ENCODE measurements at places on chromosomes 5 and 9. TPM values are rescaled to one million over a fixed set of nuclear protein-coding genes. Genes with fewer than 3 reads are reported as not detected.

GRCh38 chr5:62701036-62701435 lies 122.4 kb downstream of the LRRC70 start:
- no peak overlapping the region for H3K4me3 ChIP-seq
- no peaks in the 10 kb centered on the region for H3K27me3 ChIP-seq
- no peaks in the 10 kb centered on the region for H3K36me3 ChIP-seq
- no peak for DNase-seq

DNA sequence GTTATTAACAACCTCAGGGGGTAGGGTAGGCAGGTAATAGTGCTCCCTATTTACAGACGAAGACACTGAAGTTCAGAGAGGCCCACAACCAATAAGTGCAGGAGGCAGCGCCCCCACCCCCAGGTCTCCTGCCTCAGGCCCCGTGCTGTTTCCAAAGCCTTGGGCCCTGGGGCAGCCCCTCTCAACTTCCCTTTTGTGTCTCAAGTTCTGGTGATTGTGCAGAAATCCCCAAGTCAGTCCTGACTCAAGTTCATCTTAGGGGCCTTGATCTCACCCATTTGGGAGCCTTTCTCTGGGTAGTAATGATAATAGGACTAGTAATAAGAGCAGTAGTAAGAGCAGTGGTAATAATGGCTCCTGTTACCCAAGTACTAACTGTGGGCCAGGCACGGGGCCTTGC lies 35.5 kb upstream of the ASS1 start:
- no peaks in the 10 kb centered on the region for H3K27me3 ChIP-seq
- H3K36me3 ChIP-seq: no peaks in the 10 kb centered on the region
- H3K4me1 ChIP-seq: no peaks in the 10 kb centered on the region
- H3K27ac ChIP-seq: no peak overlapping the region
- DNase-seq: no peak

The NACC2 gene
- total RNA-seq: 6.7 TPM

The LAMC3 gene
- 5.9 TPM for total RNA-seq

The PCYOX1L gene
- total RNA-seq: 4.4 TPM

The C5orf58 gene
- not detected for total RNA-seq

Measured in liver (tissue), 10 donors.